ENCODE measurements at places on chromosomes 2 and 18.
A peak's percentile ranks its signal among the peaks of the same experiment; 100 is the strongest.

GRCh38 chr2:160043265-160043664 lies 19.1 kb downstream of the PLA2R1 start:
- DNase-seq = no peak

DNA sequence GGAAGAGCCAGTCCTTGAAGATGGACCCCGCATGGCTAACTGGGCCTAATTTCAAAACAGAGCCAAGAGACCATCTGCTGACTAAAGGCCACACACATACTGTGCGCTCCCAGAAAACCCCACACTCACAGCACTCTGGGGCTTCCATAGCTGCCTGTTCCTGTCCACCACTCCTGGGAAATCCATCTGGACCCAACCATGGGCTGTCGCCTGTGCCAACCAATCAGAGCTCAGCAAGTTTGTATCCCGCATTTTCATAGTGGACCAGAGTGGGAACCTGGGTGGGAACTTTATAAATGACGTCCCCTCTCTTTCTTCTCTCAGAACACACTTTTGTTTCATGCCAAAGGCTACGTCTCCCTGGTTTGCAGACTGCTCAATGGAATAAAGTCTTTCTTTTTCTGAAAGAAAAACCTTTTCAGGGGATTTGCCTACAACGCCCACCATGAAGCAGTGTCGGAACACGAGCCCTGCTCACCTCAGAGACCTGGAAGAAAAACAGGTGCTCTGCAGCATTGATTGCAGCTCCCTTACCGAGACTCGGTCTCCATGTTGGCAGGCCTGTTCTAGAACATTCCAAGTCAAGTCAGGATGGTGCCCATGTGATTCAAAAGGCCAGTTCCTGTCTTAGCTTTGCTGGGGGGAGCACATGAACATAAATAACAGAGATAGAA lies 137.2 kb upstream of the GPC1 start:
- no peak for DNase-seq

- no peak for DNase-seq
Observed at GRCh38 chr2:171046048-171046560, 114.6 kb downstream of the TLK1 start.

GRCh38 chr18:63949068-63949737 lies at the start of gene HMSD:
TSS of gene HMSD (plus strand) at chr18:63949301. CDS start at chr18:63953456, 4,155 bp downstream.
- peak; percentile 10 for DNase-seq

DNA sequence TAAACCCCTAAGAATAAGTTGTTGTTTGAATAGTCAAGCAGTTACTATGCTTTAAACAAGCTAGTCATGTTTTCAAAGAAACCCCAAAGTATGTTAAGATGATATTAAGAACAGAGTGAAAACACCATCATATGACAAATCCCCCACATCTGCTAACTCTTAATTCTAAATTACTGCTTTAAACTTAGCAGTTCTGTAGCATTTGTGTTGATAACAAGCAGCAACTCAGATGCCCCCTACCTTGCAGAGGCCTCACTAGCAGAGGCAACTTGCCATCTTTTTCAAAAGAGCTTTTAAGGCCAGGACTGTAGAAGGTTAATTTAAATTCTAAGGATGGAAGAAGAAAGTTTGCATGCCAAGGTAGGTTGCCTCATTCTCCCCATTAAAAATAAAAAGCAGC lies 376.2 kb downstream of the SETBP1 start:
- no peak for DNase-seq

DNA sequence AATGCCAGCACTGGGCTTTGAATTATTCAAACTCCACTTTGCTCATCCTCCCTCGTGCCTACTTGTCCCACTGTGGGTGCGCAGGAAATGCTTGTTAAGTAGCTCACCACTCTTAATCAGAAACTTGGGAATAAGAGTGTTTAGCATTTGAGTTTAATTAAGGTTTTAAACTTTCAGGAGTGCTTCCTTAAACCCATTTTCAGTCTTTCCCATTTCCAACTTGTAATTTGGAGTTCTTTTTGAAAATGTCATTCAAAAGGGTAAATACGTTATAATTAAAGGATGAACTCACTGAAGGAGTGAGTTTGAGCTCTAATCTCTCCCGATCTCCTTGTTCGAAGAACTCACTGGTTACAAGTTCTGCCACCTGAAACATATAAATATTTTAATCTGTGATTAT lies 276.6 kb downstream of the AGPS start:
- DNase-seq = no peak

DNA sequence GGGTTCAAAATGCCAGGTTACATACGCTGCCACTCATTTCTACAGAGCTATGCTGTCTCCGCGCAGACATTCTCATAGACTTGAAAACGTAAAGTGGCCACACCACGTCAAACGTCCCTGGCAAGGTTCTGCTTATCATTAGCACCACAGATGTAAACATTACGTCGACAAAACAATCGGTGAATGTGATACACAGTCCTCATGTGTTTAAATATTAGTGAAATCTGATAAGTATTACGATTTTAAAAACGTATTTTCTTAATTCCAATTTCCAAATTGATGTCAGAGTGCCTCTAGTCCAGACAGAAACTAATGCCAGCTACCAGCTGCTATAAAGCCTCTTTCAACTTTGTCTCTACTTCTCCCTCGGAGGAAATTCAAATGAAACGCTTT lies 1.2 kb downstream of the STK17B start:
- peak; percentile 11 for DNase-seq

DNA sequence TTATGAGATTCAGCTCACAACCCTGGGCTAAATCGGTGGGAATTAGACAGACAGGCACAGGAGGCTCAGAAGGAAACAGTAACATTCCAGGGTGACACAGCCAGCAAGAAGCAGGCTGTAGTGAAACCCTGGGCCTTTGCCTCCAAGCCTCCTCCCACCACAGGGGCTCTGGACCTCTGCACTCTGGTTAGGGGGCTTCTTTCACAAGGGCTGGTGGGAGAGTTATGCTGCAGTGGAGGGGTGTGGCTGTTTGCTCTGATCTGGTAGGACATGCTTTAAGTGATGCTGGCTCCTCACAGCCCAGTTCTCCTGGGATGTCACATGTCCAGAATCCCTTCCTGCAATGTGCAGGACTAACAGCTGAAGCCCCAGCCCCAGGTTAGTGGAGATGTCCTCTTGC lies 109.9 kb downstream of the TGFA start:
- no peak for DNase-seq

DNA sequence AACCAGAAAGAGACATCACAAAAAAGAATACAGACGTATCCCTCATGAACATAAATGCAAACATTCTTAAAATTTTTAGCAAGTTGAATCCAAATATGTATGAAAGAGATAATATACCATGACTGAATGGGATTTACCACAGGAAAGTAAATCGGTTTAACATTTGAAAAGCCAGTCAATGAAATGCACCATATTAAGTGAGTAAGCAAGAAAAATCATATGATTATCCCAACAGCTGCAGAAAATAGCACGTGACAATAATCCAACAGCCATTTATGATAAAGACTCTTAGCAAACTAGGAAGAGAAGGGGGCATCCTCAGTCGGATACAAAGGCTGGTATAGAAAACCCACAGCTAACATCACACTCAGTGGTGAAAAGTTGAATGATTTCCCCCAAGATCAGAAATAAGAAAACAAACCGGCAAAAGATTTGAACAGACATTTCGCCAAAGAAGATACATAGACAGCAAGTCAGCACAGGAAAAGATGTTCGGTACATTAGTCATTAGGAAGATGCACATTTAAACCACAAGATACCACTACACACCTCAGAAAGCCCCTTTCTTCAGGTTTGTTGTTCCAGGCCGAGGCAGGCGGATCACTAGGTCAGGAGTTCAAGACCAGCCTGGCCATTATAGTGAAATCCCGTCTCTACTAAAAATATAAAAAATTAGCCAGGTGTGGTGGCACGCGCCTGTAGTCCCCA lies 144.3 kb downstream of the INHBB start:
- DNase-seq = no peak

DNA sequence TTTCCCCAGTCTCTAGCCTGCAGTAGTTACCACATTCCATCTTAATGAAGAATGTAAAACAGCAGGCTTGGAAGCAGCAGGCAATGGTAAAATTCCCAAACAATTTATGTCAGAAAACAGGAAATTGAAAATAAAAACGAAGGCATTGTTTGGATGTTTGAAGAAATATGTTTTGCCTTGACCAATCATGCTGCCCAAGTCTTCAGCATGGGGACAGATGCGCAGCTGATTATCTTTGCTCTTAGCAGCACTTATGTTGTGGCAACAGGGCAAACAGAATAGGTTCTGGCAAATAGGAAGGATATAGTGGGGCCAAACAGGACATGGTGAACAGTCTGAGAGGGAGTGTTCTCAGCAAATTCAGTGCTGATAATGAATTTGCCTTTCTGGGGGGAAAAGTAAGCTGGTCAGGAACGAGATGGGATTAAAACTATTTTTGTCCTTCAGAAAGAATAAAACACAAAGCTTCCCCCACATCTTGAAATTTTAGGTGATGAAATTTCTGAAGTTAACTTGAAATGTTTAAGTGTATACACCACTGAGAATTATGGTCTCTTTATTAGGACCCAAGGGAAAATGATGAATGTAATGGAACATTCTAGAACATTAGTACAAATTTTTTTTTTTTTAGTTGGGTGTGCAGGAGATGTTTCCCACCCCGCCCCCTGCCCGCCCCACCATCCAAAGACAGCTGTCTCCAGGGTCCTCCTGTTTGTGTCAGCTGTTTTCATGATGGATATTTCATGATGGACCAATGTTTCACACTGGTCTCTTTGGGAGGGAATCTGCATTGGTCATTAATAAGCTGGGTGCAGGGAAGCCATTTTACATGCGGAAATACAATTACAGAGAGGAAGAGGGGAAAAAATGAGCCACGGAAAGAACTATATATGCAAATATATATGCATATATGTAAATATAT lies 239.5 kb upstream of the REV1 start:
- DNase-seq = no peak

DNA sequence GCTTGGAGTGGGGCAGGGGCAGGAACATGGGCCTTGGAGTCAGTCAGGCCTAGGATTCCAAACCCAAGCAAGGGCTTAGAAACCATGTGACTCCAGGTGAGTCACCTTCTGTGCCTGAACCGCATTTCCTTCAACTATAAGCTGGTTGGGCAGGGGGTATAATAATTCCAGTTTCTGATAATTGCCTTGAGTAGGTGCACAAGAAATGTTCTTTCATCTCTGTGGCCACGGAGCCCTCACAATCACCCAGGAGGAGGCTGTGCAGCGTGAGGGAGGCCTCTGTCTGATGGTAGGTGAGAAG lies 112.1 kb upstream of the HAAO start:
- DNase-seq = no peak

- no peak for DNase-seq
Observed at GRCh38 chr2:156883804-156884203, 373.7 kb upstream of the GALNT5 start.

DNA sequence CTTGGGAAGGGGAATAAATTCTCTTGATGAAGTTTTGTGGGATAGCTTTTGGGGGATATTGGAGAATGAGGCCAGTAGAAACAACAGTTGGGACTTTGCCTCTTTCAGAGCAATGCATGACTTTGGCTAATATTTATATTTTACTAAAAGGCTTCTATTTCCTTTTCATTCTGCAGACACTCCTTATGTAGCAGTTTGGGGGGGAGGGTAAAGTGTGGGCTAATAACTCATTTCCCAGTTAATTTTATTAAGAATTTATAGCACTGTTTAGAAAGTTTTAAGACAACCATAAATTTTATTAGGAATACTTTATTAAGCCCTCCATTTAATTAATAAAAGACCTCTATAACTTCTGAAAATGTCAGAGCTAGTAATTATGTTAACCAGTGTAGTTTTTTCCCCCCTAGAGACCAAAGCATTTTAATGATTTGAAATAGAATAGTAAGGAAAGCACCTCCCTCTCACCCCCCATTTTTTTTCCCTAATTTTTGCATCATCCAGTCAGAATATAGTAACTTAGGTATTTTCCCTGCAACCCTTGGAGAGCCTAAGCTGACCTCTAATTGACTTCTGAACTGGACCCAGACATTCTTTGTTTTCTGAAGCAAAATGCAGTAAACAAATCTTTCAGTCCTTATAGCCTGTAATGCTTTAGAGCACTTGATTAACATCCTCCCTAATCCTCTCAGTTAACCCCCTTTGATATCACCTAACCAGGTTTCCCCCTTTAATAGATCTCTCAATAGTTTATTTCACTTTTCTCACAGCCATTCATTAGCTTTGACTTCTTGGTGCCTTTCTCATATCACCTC lies 5.0 kb upstream of the MEIS1 start:
- no peak for DNase-seq

DNA sequence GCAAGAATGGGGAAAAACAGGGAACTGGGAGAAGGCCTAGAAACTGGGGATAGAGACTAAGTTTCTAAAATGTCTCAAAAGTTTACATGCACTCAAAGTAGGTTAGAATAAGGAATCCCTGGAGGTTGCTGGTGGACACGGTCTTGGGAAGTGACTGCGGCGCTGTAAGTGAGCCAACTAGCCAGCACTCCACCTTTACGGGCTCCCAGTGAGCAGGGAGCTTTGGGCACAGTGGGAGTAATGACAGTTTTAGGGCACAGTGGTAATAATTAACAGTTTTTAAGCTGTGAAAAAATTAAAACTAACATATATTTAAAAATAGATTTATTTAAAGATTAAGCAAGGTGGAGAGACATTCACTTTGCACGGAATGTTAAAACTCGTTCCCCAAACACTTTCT lies 20.9 kb upstream of the CD302 start:
- DNase-seq = no peak

- DNase-seq = no peak
Observed at GRCh38 chr2:164368896-164369295, 252.4 kb downstream of the GRB14 start.

- DNase-seq = no peak
Observed at GRCh38 chr2:222439692-222440091, 15.3 kb downstream of the SGPP2 start.

DNA sequence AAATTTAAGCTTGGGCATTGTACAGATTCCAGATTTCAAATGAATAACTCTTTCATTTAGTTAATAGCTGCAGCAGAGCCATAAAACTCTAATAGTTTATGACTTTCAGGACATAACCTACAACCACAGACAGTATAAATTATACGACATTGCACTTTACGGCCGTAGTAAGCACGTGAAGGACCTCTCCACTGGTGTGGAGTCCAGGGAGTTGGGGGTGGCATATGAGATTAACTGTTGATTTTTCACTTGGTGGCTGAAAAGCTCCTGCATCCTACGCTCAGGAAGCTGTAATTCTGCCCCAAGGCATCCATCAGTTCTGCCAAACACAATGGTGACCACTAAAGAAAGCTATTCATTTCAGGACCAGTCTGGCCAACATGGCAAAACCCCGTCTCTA lies 376.2 kb downstream of the SOX11 start:
- no peak for DNase-seq

DNA sequence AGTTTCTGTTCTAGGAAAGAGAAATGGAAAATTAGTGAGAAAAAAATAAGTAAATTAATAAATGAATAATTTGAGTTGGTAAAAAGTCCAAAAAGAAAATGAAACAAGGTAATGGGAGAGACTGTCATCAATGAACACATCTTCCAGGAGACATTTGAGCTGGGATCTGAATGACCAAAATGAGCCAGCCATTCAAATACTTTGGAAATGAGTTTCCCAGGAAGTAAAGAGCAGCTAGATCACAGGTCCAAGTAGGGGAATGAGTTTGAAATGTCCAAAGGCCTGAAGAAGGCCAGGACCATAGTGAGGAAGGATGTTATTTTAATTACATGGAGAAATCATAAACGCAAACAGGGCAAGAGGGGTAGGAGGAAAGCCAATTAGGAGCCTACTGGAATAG lies 6.6 kb upstream of the DNAH7 start:
- DNase-seq = no peak

- DNase-seq = no peak
Observed at GRCh38 chr2:8078705-8079104, 603.2 kb upstream of the ID2 start.
